ENCODE measurements at places on chromosomes 1 and 21.

DNA sequence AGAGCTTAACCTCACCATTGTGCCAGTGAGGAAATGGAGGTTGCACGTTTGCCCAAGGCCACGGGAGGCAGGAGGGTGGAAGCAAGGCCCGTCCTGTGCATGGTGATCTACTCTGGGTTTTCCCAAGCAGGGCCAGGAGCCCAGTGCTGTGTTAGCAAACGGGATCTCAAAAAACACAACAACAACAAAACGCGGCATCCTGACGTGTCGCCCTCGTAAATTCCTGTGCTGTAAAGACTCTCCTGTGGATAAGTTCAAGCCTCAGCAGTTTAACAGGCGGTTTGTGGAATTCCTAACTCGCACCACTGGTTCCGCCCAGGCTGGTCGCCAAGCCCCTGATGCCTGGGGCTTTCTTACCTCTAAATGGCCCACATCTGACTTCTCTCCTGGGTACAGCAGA, 39.1 kb downstream of the TFF3 start:
- no peak for DNase-seq

DNA sequence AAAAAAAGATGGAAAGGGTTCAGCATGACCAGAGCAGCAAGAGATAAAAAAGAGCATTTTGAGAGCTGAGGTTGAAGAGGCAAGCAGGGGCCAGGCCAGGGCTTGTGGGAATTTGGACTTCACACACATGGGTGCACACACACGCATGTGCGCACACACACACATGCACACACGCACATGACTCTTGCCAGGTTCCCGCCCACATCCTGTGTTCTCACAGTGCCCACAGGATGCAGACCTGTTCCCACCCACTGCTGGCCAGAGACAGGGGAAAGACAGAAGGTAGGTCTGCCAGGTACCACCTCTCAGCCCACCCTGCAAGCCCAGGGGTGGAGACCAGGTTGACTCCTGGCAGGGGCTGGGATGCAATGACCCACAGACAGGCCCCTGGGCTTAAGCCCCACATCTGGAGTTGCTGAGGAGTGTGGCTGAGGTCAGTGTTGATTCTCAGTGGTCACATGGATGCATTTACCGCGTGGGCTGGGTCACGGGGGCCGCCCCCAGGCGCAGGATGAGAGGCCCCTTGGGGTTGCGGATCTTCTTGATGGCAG, 4.4 kb downstream of the COL16A1 start:
- no peak for DNase-seq

DNA sequence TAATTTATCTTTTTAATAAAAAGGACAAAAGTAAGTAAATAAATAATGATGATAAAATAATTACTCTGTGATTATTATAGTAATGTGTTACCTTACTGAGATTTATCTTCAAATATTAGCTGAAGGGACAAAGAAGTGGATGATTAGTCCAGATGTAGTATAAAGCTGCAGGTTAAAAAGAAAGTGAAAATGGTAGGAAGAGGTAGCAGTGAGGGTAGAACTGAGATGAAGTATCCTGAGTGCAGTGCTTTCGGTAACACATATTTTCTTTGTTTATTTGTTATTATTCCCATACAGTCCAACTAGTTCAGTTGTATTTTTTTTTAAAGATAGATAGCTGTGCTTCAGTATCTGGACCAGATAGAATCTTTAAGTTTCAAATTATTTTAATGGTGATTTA, 1203.5 kb downstream of the NCAM2 start:
- no peak for DNase-seq

- no peak for DNase-seq
Measured at GRCh38 chr1:207998691-207999090, 87.8 kb upstream of the CD34 start.
